Activated naive CD4-positive, alpha-beta T cell treated with anti-CD3 and anti-CD28 coated beads, Interleukin-2, amount 10 ng/mL, durations not matched to agents 5 hours and 36 hours (primary cell): ENCODE measurements at places on chromosomes 2 and 18. TPM values are rescaled to one million over a fixed set of nuclear protein-coding genes. Genes with fewer than 3 reads are reported as not detected.

The CCDC85A gene
- not detected for total RNA-seq

The SCYGR5 gene
- total RNA-seq: not detected

The BCL11A gene
- 0.03 TPM for total RNA-seq

The MFSD2B gene
- total RNA-seq: not detected
